ENCODE measurements at places on chromosomes 5 and 9.

GRCh38 chr9:15077946-15078729 lies 167.9 kb upstream of the FREM1 start:
- no peak for DNase-seq

DNA sequence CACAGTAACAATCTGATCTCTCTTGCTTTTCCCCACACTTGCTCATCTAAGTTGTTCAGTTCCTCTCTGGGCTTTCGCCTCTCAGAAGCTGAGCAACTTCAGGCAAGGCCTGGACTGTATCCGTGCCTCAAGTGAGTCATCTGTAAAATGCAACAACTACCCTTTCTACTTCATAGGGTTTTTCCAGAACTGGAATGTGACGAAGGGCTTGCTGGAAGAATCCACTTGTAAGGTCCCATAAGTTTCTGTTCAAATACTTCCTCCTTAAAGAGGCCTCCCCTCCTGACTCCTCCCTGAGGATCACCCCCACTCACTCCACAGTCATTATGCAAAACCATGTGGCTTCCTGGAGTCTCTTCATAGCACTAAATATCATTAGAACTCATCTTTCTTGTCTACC lies 17.5 kb upstream of the INSYN2B start:
- no peak for DNase-seq

DNA sequence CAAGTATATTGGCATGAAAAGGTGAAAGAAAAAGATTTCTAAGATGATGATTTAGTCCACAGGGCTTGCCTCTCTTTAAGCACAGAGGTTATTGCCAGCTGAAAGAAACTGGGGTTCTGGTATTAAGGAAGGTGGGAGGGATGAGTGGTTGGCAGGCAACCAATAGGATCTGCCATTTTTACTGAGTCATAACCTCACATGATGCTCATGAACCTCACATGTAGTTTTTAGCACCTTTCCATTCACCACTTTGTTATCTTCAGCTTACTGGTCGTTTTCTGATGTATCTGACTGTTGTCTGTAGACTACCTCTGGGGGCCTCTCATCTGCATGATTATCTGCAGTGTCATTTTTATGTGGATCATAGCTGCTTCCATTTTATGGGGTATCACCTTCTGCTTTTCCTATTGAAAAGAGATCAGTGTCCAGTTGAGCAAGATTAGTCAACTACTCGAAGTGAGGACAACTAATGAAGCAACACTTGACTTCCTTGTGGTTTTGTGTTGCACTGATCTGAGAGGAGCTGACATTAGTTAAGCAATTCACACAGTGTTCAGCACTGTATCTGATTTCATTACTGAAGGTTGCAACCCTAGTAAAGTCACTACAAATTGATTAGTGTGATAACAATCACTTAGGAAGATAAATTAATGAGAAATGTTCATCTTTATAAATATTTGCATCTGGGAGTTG lies 186.3 kb downstream of the SGCD start:
- no peak for DNase-seq

- no peak for DNase-seq
Measured at GRCh38 chr5:120684213-120684612, 220.1 kb downstream of the PRR16 start.

DNA sequence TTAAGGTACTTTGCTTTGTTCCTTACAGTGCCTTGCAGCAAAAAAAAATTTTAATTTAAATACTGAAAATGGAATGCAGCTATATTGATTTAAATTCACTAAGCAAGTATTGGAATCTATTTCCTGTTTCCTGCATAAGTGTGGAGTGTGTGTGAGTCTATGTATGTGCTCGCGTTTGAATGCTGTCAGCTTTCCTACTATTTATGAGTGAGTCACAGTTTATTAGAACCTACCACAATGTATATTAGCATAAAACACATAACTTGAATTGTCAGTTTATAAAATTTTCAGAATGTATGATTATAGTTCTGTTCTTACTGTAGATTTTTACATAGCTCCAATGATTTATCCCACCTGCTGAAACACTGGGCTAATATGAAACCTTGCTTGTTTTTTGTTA lies 302.1 kb downstream of the NR2F1-AS1 start:
- no peak for DNase-seq

- no peak for DNase-seq
Measured at GRCh38 chr9:27404661-27405060, 107.7 kb upstream of the EQTN start.

GRCh38 chr5:135999406-136000139 lies 29.2 kb upstream of the TGFBI start:
- DNase-seq: no peak

DNA sequence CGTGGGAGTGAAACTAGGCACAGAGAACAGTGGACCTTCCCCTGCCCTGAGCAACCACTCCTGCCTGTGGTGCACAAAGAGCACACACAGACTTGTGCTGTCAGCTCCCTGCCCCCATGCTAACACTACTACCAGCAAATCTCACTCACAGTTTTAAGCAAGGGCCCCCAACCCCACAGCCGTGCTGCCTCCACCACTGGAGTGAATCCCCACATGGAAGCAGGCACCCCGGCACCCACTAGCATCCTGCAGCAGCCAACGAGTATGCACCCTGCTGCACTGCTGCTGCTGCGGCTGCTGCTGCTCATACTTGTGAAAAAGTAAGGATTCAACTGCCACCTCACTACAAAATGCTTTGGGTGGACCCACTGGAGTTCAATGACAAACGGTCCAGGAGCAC lies 435.5 kb downstream of the SLCO4C1 start:
- DNase-seq: no peak

- no peak for DNase-seq
Measured at GRCh38 chr9:119861842-119862241, 492.6 kb upstream of the BRINP1 start.

GRCh38 chr5:131947445-131947844 lies 2.0 kb upstream of the MEIKIN start:
- DNase-seq: no peak

DNA sequence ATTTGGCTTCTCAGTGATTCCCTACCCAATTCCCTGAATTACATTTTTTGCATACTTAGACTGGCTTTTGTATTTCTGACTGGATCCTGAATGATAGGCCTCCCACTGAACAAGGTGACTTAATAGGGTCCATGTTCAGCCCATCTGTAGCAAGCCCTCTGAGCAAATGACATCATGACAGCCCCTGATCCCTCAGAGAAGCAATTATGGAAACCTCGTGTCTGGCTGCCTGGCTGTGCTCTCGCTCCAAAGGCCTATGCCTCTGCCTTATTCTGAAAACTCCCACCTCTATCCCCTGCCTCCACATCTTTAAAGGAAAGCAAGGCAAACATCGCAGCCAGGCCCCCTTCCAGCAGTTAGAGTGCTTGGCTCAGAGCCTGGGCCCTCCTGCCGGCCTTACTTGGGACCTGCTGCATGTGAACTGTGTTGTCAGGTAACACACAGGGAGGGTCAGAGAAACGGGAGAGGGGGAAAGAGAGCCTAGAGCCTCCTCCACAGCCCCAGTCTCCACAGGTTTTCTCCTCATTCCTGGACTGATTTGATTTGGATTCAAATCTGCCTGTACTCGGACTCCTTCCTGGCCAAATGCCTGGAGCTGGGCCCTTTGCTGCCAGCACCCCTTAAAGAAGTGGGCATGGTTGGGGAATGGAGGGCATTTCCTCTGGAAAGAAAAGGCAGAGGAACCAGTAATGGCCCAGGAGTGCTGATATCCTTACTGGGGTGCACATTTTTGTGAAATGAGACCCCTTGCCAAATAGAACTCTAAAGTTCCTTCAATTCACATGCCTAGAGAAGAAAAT lies 3.8 kb downstream of the DCANP1 start:
- no peak for DNase-seq

- DNase-seq: no peak
Measured at GRCh38 chr9:27856054-27856453, 282.8 kb upstream of the C9orf72 start.

GRCh38 chr9:117734523-117735314 lies 30.5 kb downstream of the TLR4 start:
- DNase-seq: no peak

DNA sequence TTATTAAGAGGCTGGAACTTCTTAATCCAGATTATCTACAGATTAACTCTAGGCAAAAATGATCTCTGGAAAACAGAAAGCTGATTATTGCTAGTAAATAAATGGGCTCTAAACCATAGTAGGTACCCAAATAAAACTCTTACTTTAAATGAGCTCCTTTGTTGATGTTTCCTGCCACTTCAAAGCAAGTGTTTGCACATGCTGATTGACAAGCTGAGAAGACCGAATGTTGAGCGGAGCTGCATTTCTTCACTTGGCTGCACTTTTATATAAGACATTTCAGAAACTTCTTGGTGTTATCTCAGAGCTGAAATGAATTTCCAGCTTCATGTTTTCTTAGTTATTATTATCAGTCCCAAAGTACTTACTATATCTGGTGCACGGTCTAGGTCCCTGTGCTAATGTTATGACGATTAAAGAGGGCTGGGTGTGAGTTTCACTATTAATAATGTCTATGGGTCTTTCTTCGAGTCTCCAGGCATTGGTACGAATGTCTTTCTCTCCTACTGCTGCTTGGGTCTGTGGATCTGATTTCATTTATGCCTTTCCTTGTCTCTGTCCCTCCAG lies 58.6 kb upstream of the CTXN3 start:
- no peak for DNase-seq

DNA sequence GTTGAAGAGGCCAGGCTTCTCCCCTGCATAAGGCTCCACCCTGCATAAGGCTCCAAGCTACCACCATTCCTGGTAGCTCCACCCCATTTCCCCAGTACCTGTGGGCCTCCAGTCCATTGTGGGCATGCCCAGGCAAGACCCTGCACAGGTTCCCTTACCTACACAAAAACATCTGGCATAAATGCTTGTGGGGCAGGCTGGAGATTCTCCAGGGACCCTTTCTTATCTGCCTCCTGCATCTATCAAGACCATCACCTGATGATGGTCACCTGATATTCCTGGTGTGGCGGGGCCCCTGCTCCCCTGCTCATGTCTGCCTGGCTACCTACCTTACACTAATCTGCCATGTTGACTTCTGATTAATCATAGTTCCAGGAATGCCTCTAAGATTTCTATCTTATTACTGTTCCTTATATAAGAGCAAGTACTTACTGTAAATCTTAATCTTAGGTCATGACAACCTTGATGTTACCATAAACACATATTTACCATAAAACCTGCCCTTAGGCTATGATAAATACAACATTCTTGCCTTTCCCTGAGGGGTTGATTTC lies 41.0 kb downstream of the FGD3 start:
- no peak for DNase-seq

DNA sequence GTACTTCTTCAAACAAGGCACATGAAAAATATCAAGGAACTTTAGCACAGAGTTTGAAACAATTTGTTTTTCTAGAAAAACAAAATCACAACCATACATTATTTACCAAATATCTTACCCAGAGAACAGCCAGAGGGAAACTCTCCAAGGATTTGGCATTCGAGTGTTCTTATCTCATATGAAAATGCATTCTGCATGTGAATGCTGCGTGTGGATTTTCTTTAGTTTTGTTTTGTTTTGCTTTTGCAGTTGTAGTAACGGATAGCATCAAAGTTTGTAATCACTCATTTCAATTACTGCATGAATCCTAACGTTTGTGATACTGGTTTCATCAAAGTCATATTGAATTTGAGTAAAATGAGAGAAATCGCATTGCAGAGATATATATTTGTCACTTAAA lies 28.0 kb downstream of the ADAMTSL1 start:
- no peak for DNase-seq

DNA sequence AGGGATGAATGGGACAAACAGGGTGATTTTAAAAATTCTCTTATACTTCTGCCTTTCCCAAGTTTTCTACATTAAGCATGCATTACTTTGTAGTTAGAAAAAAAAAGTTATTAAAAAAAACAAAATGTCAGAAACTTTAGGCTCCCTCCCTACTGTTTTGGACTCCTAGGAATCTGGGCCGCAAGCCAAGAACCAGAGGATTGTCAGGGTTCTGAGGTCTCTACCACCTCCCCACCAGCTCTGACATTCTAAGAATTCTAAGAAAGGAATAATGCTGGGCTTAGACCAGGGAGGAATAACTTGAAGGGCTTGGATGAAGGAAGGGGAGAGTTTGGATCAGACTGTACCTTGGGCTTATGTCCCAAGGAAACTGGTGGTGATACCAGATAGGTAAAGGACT lies 1.1 kb upstream of the ARHGEF39 start:
- DNase-seq: no peak

DNA sequence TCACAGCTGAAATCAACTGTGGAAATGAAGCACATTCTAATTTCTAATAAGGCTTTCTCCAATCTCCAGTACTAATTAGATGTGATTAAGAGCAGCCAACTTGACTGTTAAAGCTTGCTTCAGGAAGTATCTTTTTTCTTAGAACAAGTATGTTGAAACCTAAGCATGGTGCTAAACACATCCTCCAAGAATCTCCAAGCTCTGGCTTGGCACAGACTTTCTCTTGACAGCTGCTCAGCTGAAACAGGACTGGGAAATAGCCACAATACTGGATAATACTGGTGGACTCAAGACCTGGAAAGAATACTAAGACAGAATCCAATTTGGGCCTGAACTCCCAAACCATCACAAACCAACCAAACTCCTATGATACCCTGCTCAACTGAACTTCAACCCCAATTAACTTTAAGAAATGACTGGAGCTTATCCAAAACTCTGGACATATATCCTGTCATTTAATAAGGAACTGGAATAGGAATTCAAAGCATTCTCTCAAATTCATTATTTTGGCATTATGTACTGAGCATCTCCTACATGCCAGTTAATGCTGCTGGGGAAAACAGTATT lies 16.2 kb downstream of the PRKAA1 start:
- DNase-seq: no peak

GRCh38 chr9:100167176-100167575 lies 68.1 kb downstream of the INVS start:
- DNase-seq: no peak

DNA sequence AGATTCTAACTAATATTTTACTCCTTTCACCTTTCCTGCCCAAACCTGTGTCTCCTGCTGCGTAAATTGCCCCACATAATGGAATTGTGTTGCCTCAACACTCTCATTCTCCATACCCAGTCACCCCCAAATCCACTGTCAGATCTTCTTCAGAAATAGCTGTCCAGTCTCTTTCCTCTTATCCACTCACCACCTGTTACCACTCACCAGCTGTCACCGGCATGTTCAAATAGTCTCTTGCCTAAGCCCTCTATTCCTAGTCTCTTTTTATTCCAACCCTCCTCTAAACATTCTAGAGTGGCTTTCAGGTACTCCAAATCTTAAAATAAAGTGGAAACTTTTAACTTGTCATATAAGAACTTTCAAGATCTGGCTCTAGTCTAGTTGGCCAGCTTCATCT lies 262.0 kb upstream of the FBXL7 start:
- no peak for DNase-seq

GRCh38 chr9:93460689-93461413 lies 7.5 kb upstream of the FAM120AOS start:
- DNase-seq: no peak

DNA sequence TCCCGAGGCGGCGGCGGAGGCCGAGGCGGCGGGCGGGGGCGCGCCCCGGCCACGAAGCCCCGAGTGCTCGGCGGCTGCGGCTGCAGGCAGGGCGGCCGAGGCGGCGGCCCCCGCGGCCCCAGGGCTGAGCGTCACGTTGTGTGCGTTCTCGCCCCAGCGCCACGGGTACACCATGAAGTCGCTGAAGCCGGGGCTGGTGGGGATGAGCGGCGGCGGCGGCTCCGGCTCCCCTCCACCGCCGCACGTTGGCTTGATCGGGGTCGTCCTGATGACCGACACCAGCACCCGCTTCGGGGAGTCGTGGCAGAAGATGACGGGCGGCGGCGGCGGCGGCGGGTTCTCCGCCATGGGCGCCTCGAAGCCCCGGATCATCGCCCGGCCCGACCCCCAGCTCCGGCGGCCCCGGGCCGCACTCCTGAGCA lies 498 bp downstream of the ZNF367 start:
- DNase-seq: no peak
